Activated T-helper 9 cell treated with anti-CD3 and anti-CD28 coated beads, Interleukin-2, amount 50 U/mL, for 16 hours (primary cell): ENCODE measurements at places on chromosomes 12 and 14.
A peak's percentile ranks its signal among the peaks of the same experiment; 100 is the strongest.

- DNase-seq = no peak
Measured at GRCh38 chr12:43252585-43252984, 299.4 kb downstream of the ADAMTS20 start.

- DNase-seq = no peak
Measured at GRCh38 chr12:109741970-109742703, 28.5 kb downstream of the FAM222A start.

DNA sequence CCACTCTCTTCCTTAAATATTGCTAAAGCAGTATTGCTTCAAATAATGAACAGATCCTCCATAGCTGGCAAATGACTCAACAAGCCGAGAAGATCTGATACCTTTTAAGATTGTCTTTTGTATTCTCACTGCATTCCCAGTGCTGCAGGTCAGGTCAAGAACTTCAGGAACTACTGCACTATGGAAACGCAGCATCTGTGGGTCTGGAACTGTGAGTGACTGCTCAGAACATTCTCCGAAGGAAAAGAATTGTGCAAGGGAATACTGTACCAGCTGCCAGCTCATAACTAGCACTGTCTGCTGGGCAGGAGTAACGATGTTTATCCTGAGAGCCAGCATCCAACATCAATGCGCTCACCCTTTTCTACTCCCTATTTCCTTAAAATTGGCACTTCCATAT, 348.0 kb upstream of the SOX5 start:
- DNase-seq = no peak

DNA sequence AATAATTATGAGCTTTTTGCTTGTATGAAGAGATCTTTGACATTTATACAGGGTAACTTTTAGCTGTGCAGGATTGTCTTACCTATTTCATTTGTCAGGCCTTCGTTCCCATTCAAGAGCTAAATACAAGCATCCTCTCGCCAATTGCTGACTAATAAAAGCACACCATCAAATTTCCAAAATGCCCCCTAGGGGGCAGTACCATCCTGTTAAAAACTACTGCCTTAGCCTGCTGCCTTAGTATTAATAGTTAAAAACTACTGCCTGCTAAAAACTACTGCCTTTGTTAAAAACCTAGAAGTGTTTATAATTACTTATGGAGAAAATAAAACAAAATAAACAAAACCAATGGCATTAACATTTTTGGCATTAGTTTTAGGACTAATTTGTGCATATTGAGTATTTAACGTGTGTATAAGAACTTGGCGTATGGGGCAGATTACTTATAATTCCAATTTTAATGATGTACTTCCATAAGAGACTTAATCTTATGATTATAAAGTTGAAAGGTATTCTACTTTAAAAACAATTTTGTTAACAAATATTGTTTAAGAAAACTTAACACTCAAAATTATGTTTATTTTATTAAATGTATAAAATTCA, 3.0 kb upstream of the IFI27L2 start:
- peak; percentile 31 for DNase-seq

- no peak for DNase-seq
Measured at GRCh38 chr12:100672075-100672592, 98.7 kb downstream of the GAS2L3 start.

DNA sequence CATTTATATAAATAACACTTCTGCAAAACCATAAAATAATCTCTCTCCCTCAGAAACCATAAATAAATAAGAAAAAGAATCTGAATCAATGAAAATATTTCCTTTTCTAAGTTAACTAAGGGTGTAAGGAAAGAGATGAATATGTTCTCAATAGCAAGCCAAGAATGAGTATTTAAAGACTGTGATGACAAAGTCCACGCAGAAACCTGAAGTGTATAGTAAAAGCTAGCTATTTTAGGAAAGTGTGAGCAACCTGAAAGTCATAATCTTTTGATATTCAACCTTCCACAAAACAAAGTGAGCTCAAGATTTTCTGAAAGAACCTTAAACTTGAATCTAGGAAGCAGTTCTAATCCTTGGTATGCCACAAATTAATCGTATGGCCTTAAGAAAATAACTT, 15.9 kb downstream of the EIF2S3B start:
- no peak for DNase-seq

DNA sequence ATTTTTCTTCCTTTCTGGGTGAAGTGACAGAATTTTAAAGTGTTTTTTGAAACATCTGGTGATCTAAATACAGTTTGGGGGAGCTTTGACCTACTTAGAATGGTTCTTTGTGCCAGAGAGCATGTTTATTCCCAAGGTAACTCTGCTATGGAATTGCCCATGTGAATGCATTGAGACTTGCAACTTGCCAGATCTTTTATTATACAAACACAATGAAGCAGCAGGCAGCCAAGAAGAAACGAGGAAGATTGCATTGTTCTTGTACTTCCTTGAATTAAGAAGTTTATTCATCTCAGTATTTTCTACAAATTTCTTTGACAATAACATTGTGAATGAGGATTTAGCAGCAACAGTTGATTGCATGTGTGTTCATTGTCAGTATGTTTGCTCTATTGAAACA, 55.5 kb downstream of the FGD4 start:
- no peak for DNase-seq

GRCh38 chr14:66281036-66281776, 205.0 kb upstream of the CCDC196 start:
- DNase-seq = no peak

GRCh38 chr14:95096476-95096875, 60.9 kb downstream of the DICER1 start:
- no peak for DNase-seq

- DNase-seq = no peak
Measured at GRCh38 chr14:68279777-68280233, 460.2 kb downstream of the RAD51B start.

DNA sequence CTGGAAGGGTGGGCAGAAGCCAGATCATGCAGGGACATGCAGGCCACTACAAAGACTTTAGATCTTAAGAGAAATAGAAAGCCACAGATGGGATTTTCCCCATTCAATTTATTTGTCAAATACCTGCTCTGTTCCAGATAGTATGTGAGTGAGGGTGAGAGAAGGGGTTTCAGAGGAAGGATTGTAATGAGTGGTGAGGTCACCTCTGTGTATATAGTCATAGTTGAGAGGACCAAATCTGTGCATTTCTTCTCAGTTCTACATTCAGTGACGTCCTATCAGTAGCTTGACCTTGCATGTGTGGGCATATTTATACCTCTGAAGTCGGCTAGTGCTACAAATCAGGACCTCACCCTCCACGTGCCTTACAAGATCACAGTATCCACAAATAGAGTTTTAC, 31.2 kb upstream of the RBM19 start:
- no peak for DNase-seq

DNA sequence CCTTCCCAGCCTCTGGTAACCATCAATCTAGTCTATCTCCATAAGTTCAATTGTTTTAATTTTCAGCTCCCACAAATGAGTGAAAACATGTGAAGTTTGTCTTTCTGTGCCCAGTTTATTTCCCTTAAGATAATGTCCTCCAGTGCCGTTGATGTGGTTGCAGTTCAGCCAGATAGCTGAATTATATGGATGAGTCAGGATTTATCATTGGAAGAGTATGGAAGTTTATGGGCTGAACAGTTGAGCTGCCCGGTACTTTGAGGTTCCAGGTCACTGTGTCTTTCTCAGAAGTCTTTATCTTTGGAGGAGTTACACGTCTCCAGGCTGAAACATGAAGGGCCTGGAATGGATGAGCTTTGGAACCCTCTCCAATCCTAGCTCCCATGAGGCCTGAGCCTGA, 120.1 kb downstream of the ASCL4 start:
- no peak for DNase-seq

GRCh38 chr14:100664231-100664630, 62.5 kb upstream of the DLK1 start:
- DNase-seq = no peak

GRCh38 chr12:116694653-116695463, 43.0 kb downstream of the SPRING1 start:
- no peak for DNase-seq

DNA sequence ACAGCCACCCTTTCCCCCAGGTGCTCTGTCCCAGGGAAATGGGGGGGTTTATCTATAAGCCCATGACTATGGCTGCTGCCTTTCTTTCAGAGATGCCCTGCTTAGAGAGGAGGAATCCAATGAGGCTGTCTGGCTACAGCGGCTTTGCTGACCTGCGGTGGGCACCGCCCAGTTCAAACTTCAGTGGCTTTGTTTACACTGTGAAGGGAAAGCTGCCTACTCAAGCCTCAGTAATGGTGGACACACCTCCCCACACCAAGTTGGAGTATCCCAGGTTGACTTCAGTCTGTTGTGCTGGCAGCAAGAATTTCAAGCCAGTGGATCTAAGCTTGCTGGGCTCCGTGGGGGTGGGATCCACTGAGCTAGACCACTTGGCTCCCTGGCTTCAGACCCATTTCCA, 869.2 kb downstream of the SLC6A15 start:
- DNase-seq = no peak

DNA sequence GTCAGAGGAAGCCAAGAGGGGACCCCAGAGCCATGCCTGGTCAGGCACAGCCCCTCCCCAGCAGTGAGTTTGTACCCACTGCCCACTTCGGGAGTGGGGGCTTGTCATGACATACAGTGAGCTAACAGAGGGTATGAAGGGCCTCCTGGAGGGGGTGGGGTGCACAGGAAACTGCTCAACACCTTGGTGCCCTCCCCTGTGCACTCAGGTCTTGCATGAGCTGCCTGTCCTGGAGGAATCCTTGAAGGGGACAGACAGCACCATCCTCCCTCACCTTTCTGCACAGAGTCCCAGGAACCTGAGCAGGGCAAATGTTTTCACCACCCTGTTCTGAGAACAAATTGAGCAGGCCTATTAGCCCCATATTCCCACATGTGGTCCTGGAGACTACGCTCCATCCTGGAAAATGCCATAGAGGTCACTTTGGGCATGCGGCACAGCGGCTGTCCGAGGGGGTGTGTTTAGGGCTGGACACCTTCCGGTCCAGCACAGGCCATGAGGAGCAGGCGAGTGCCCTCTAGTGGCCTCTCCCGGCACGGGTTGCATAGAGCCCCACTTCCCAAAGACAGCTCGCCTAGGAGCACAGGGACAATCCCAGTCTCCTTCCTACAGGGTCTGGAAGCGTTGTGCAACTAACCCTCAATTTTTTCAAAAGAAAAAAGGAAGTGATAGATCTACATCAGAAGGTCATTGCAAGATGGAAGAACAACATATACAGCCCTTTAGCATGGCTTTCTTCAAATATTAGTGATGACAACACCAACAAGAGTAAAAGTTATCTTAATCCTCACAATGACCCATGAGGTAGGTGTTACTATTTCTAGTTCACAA, 31.9 kb upstream of the ZFP36L1 start:
- peak; percentile 33 for DNase-seq
